ENCODE measurements at places on chromosomes 6 and 20.

GRCh38 chr20:58636396-58636982 is 14.6 kb upstream of the STX16 start:
- DNase-seq, result no peak

DNA sequence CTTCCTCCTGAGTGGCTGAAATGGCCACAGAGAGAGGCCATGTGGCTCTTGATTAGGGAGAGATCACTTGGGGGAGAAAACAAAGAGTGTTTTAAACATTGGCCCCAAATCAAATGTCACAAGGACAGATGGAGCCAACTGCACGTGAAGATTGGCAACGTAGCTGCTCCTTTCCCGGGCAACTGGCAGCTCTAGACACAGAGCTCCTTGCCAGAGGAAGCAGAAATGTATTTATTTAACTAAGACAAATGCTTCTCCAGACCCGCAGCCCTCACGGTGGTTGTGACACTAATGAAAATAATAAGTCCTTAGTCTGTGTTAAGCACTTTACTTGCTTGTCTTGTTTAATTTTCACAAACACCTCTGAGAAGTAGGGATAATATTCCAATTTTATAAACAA is 49.6 kb upstream of the DSN1 start:
- no peak for DNase-seq

DNA sequence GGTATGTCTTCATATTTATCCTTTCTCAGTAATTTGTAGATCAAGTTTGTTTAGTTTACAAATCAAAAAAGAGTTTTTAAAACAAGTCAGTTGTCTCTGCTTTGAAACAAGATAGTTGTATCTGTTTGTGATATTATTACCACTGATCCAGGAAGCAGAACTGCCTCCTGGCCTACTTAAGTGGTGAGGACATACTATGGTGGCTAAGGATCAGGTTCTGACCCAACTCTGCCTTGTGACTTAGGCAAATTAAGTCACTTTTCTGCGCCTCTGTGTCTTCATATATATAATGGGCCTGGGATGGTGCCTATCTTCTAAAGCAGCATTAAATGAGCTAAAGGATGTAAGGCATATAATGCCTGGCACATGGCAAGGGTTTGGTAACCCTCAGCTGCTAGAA is 8.7 kb downstream of the ANKS1A start:
- DNase-seq, result no peak

DNA sequence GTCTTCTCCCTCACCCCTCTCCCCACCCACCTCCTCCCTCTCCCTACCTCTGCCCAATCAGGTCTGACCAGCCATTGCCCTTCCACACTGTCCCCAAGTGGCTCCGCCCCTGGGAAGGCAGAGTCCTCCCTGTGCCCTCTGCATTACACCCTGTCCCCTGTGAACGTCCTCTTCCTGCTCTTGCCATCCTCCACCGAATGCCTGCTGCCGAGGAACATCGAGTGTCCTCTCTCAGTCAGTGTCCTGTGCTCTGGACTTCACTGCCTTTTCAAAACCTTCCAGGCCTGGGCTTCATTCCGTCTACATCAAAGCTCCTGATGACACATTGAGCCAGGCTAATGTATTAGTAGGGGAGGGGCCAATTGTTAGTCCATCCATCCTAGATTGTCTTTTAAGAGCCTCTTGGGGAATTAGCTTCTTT is 3.3 kb upstream of the PACSIN1 start:
- DNase-seq, result peak; percentile 98

DNA sequence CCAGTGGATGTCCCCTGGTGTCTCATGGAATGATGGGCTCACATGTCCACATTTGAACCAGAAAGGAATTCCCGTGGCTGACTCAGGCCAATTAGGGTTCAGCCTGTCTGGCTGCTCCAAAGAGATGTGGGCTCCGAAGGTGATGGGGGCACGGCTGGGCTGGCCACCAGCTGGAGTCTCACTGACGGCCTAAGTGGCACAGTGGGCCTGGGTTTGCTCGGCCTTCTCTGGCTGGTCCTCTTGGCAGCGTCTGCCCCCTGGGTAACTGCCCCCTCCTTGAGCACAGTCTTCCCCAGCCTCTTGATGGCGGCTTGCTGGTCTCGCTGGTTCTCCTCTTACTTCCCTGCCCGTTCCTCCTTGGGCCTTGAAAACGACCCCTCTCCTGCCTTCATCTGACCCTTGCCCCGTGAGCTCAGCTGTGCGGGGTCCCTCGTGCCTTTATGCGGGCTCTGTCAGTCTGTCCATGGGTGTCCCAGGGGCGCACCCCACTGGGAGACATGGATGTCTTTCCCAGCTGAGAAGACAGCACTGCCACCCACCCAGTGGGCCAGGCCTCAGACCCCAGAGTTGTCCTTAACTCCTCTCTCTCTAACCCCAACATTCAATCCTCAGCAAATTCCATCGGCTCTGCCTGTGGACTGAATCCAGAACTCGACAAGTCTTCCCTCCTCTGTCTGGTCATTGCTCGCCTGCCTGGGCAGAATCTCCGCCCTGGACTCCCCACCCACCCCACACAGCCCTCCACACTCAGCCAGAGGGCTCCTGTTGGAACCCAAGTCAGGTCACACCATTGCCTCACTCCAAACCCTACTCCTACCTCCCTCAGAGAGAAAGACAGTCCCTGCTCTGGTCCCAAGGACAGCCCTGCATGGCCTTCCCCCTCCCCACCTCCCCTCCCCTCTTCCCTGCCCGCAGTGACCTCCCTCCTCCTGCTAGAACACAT is 78.7 kb downstream of the CEBPB start:
- no peak for DNase-seq

DNA sequence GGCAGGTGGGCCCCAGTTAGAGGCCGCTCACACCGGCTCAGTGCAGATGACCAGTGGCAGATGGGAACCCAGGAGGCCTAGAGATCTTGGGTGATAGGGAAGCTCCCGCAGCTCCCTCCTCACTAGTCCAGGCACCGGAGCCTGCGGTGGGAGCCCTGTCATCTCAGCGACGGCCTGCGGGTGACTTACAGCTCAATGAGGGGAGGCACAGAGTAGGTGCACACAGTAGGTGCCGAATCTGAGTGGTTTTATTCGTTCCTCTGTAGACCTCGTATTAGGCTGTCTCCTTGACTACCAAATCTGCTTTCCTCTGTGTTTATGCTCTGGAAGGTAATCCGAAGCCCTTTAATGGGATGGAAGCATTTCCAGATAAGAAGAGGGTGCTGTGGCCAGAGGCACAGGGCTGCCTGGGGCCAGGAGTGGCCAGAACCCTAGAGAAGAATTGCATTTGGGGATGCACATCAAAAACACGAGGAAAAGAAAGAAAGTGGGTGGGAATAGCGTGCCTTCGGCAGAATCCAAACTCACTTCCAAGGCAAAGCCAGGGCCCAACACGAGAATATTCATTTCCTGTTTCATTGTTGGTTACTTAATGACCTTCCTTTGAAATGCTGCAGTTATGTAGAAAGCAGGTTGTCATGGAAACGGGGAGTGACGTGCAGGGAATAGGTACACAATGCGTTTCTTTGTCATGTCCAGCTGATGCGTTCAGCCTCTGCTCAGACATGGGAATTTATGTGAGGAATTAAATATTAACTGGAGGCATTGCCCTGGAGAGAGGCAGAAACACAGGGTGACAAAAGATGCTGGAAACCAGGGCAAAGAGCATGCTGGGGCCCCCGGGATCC is 24.7 kb downstream of the MYT1 start:
- DNase-seq, result peak; percentile 39

GRCh38 chr6:105199711-105200110 is 19.9 kb upstream of the POPDC3 start:
- DNase-seq, result no peak

DNA sequence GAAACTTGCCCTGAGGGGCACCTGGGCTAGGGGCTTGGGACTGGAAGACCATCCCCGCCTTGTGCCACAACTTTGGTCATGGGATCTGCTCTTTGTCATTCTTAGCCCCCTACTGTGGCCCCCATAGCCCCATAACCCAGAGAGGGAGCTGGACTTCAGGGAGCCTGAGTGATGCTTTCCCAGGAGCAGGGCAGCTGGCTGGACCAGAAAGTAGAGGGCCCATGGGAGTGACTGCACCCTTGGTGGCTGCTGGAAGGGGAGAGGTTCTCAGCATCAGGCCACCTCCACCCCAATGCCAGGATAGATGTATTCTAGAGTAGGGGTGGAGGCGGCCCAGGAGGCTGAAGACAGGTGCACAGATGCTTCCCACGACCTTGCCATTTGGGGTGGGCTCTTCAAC is 5.8 kb upstream of the FAM83D start:
- DNase-seq, result no peak

DNA sequence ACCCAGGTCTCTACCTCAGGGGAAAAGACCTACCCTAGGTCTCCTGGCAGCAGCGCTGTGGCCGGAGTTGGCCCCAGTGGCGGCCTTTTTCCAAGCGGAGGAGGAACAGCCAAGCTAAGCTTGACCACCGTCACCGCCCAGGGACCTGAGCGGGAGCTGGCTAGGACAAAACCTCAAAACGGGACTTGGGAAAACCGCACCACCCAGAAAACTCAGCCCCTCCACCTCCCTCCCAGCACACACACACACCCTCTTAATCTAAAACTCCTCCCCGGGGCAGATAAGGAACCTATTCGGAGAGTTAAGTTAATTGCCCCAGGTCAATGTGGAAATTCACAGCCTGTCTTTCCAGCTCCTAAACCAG is 2.7 kb upstream of the TRERF1 start:
- peak; percentile 72 for DNase-seq

DNA sequence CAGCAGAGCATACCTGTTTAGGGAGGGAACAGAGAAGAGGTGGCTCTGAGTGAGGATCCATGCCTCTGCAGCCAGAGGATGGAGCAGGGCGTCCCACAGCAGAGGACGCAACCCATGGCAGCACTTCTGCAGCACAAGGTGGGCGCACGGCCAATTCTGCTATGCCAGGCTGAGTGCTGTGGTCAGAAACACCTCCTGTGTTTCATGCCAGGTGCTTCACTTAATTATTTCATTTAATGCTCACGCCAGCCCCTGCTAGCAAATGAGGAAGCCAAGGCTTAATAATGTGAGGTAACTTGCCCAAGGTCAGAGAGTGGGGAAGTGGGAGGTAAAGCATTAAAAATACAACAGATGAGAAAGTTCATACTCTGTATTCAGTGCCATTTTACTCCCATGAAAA is 68.5 kb upstream of the PTGIS start:
- no peak for DNase-seq

- no peak for DNase-seq
Observed at GRCh38 chr6:111743862-111744692, 129.2 kb downstream of the FYN start.

DNA sequence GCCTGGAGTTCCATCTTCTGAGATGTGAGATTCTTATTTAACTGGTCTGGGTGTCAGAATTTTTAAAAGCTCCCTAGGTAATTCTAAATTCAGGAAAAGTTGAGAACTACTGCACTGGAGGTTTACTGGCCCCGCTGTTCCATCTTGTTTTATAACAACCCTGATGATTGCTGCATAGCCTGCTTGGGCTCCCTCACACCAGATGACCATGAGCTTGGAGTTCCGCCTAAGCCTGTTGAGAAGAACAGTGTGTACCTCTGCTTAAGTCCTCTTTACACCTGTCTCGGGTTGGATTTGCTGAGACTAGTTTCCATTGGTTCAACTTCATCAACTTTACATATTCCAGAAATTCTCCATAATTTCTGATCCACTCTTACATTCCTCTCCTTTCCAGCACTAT is 77.9 kb downstream of the FKBP5 start:
- DNase-seq, result no peak

- no peak for DNase-seq
Observed at GRCh38 chr6:56516003-56516402, 126.7 kb downstream of the DST start.

GRCh38 chr20:15289337-15289736 is 951.9 kb upstream of the FLRT3 start:
- DNase-seq, result no peak

- no peak for DNase-seq
Observed at GRCh38 chr6:154234019-154234772, 122.4 kb downstream of the IPCEF1 start.

GRCh38 chr6:105815661-105816555 is 270.2 kb upstream of the PRDM1 start:
- no peak for DNase-seq

DNA sequence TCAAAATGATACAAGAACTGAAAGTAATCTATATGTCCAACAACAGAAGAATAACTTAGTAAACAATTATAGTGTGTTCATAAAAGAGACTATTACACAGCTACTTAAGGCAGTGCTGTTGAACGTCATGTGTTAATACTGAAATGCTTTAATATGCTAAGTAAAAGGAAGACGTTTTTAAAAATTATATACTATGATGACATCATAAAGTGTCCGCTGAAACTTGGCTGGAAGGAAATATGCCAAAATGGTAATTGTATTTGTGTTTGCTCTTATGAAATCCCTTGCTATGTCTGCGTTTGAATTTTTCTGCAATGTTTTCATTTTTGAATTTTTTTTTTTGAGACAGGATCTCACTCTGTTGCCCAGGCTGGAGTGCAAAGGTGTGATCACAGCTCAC is 679.3 kb downstream of the DHX35 start:
- DNase-seq, result no peak

DNA sequence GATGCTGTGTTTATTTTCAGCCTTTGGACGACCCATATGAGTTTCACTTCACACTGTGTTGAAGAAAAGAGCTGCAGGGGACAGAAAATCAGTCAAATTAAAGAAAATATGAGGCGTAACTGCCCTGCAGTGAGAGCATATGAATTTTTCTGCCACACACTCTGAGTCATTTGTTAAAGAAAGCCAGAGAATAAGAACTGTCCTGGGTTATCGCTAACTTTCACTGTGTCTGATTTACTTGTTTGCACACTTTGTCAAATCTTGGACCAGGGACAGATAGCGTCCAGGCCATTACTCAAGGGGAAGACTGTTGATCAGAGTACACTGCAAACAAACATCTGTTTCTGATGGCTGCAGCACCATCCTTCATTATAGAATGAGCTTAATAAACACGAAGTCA is 126.8 kb upstream of the AGPAT4 start:
- DNase-seq, result no peak

- DNase-seq, result no peak
Observed at GRCh38 chr6:44401138-44401537, 13.6 kb downstream of the CDC5L start.

GRCh38 chr20:20463933-20464374 is 96.0 kb downstream of the INSM1 start:
- no peak for DNase-seq

- no peak for DNase-seq
Observed at GRCh38 chr20:31835554-31835953, 9.8 kb downstream of the FOXS1 start.

DNA sequence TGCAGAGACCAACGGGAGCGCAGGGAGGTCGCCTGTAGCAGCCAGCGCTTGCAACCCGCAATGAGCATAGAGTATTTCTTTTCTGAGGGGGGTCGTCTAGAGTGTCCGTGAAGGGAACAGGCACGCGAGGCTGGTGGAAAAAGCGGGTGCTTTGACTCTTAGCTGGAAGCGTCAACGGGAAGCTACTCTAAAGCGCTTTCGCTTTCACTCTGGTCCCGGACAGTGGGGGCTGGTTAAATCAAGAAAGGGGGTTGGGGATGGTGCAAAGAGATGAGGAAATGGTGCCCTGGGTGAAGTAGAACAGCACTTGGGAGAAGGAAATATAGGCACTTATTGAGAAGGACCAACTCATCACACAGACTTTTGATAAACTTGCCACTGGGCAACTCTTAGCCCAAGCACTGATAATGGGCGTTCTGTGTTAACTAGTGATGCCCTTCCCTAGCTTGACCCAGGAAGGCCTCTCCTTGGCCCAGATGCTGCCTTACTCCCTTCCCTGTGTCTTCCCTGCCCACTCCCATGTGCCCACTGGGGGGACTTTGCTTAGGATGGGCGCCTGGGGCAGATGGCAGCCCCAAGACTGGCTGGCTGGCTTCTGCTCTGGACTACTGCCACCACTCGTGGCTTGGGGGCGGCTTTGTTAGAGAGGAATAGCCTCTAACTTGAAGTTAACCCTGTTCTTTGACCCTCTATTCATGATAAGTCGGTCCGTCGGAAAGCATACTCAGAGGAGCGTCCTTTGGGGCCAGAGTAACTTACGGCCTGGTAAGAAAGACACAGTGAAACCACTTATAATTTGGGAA is 585 bp downstream of the PSMB9 start:
- DNase-seq, result no peak

Measured in WERI-Rb-1 (cell line).